ENCODE measurements at places on chromosomes 7 and 10.

DNA sequence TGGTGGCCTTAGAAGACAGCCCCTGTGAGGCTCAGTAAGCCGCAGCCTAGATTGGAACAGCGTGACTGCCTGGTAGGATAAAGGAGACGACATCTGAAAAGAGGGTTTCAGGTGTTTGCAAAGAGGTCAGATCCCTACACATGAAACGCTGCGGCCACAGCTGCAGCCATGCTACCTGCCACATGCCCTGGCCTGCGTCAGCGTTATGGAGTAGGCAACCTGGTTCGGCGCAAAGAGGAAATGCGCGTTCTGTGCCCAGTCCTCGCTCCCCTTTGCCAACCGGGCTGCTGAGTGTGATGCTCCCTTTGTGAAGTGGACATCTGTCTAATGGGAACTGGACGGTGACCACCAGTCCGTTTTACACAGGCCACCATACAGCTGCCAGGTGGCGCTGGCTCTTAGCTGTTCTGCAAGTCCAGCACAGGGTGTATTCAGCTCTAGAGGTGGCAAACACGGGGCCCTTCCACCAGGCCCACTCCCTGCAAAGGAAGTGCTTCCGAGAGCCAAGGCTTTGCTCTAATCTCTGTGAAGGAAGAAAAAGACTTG lies 160.3 kb downstream of the CELF2 start:
- no peak for DNase-seq

GRCh38 chr10:118668228-118668952 lies 72.9 kb upstream of the PRLHR start:
- DNase-seq: no peak

- no peak for DNase-seq
Measured at GRCh38 chr7:33444511-33444910, 315.1 kb downstream of the BBS9 start.

- DNase-seq: no peak
Measured at GRCh38 chr7:151871189-151871735, 5.7 kb downstream of the PRKAG2 start.

GRCh38 chr10:3978174-3978573 lies 193.2 kb upstream of the KLF6 start:
- DNase-seq: no peak
